T-helper 1 cell (primary cell): ENCODE measurements at places on chromosomes 16 and 17.

- no peak for DNase-seq
Measured at GRCh38 chr17:10050597-10051101, 145.6 kb upstream of the RCVRN start.

- DNase-seq = no peak
Measured at GRCh38 chr17:82559566-82560251, 40.2 kb downstream of the FOXK2 start.

DNA sequence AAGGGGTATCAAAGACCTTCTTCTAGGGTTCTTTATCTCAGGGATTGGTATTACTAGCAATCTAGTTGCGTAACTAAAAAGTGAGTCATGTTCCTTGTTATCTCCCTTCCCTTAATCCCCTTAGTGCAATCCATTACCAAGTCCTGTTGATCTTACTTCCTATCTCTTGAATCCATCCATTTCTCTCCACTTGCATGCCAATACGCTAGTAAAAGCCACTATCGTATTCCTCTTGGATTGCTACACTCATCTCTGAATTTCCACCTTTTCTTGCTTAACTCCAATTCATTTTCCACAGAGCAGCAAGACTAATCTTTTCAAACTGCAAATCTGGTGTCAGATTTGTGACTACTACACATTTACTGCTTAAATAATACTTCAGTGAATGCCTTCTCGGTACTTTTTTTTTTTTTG is 1.8 kb upstream of the ADAT1 start:
- DNase-seq = no peak

DNA sequence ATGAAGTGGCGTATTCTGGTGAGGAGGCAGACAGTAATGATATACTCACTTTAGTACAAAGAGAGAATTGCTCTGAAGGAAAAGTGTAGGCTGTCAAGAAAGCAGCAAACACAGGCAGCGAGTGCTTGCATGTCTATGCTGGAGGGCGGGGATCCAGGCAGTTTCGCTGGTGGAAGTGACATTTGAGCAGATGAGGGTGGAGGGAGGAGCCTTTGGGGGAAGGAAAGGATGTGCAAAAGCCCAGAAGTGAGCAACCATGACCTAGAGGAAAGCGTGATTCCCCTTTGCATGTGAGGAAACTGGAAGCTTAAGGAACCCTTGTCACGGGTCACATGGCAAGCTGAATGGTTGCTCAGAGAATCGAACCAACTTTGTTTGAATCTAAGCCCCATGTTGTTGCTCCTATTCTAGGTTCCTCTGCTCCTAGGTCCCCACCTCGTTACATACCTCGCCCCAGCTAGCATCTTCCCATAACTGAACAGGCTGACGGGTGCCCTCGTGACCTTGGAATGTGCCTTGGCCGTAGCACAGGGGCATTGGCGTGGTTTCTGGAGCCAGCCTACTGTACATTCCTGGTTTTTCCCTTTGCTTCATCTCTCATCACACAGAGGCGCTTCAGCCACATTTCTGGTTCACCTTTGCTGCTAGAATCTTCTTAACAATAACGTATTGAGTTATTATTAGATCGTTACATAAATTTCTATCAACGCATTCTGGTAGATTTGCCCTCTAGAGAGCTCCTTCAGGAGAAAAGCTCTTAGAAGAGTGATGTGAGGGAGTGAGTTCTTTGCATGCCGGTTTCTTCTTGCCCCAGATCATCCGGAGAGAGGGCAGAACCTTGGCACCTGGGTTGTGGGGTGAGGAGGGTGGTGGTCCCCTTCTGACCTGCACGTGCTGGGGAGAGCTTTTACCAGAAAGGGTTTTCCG is 191.8 kb downstream of the SNX29 start:
- no peak for DNase-seq

- DNase-seq = no peak
Measured at GRCh38 chr17:81840826-81841778, 6.3 kb upstream of the PPP1R27 start.

GRCh38 chr16:71473891-71474290 is 11.8 kb upstream of the ZNF23 start:
- DNase-seq = no peak

DNA sequence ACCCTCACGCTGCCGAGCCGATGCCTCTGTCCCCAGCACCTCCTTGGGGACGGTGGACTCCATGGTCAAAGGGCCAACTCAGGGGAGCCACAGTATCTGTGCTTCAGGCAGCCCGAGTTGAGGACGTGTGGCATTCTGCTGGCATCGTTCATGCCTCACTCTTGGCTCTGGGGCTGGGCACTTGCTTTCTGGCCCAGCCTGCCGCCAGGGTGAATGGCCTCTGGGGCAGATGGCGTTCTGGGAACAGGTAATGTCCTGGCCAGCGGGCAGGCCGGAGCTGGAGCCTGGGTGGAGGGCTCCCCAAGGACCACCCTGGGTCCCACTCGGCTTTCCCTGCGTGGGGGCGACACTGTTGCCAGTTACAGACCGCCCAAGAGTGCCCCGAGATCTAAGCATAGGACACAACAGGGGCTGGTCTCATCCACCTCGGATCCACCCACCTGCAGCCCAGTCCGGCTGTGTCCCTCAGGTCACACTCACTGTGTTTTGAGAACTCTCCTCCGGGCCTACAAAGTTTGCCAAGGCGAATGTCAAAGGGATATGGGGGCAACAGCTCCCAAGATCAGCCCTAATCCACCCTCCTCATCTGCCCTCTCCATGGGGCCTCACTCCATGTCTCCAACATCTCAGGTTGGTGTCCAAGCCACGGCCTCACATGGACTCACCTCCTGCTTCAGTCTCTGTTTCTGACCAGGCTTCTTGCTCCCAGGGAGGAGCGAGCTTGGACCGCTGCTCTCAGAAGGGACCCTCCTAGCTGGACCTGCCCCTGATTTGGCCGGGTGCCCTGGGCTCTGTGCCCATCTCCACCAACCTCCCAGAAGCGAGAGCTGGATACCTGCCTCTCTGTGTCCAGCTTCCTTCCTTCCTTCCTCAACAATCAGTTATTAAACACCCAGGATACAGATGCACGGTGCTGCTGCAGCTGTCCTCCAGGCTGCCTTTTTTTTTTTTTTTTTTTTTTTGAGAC is 60.8 kb downstream of the TMEM235 start:
- DNase-seq = no peak

- no peak for DNase-seq
Measured at GRCh38 chr17:73175962-73176565, 11.3 kb downstream of the SSTR2 start.

- peak; percentile 36 for DNase-seq
Measured at GRCh38 chr17:76997981-76998531, 129.9 kb downstream of the MGAT5B start.

GRCh38 chr16:73126525-73126853 is 78.6 kb upstream of the ZFHX3 start:
- DNase-seq = no peak

GRCh38 chr16:22961206-22961605 is 147.2 kb downstream of the HS3ST2 start:
- no peak for DNase-seq

- DNase-seq = no peak
Measured at GRCh38 chr17:68601565-68602288, 560 bp upstream of the FAM20A start.

GRCh38 chr16:49055824-49056545 is 225.7 kb downstream of the CBLN1 start:
- no peak for DNase-seq

DNA sequence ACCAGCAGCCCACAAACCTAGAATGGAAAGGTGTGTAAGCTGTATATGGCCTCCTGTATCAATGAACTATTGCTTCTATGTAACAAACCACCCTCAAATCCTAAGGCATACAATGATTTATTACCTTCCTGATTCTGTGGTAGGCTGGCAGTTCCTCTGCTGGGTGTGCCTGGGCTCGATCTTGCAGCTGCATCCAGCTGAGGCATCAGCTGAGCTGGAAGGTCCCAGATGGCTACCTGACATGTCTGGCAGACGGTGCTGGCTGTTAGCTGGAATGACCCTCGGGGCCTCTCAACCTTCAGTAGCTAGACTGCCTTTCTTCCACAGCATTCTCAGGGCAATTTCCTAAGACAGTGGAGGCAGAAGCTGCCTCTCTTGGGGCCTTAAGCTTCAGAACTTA is 152.7 kb downstream of the RAB11FIP4 start:
- DNase-seq = no peak

GRCh38 chr17:67072885-67073284 is 28.5 kb downstream of the CACNG1 start:
- DNase-seq = no peak

- DNase-seq = no peak
Measured at GRCh38 chr17:33218698-33219601, 74.1 kb downstream of the ASIC2 start.

DNA sequence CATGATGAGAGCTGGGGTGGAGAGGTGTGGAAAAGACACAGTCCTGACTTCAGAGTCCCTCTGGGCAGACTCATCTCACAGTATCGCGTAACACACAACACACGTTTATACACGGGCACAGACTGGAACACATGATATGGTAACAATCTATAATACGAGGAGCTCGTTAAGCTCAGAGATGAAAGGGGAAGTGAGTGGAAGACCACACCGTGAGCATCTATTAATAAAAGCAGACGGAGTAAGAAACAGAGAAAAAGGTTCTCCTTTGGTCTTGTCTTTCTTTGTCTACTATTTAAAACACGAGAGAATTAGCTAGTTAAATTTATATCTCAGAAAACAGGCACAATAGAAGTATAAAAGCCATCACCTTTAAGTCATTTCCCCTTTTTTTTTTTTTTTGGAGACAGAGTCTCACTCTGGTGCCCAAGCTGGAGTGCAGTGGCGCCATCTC is 13.5 kb downstream of the ANKRD11 start:
- DNase-seq = no peak
